ENCODE measurements at places on chromosomes 16 and 17.
A peak's percentile ranks its signal among the peaks of the same experiment; 100 is the strongest.

- peak; percentile 0 for DNase-seq
Measured at GRCh38 chr17:65914784-65915342, 277.1 kb downstream of the CEP112 start.

DNA sequence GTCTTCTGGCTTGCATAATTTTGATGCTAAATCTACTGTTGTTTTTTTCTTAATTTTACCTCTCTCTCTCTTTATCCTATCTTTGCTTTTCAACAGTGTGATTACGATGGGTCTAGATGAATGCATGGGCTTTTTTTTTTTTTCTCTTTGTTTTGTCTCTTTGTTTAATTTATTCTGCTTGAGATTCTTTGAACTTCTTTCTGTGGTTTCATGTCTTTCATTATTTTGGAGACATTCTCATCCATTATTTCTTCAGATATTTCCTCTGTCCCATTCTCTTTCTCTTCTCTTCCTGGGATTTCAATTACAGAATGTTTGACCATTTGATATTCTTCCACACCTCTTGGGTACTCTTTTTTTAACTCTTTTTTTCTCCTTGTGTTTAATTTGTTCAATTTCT is 52.3 kb downstream of the CCDC182 start:
- no peak for DNase-seq

GRCh38 chr17:50274142-50274896 is at the start of gene TMEM92:
TMEM92 (plus strand) TSS chr17:50274466; CDS start chr17:50274502, 36 bp downstream.
- no peak for DNase-seq

GRCh38 chr16:51820176-51820575 is 669.1 kb upstream of the SALL1 start:
- DNase-seq: no peak

- DNase-seq: no peak
Measured at GRCh38 chr16:22219389-22220068, 13.5 kb downstream of the EEF2K start.

GRCh38 chr16:74053826-74054225 is 242.8 kb upstream of the PSMD7 start:
- DNase-seq: no peak

DNA sequence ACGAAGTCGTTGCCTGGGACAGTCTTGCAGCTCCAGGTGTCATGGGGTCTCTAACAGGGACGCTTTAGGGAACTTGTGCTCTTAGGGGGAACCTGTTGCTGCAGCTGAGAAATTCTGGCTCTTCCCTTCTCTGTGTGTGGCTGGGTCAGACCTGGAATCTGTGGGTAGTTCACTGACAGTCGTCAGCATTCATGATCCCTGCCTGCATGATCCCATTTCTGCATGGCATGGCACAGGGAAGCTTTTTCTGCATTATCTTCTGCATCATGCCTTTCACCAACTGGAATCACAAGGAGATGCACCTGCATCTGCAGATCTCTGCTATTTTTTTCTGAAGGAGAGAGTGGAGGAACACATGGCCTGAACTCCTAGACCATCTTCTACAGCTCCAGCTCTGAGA is 85.6 kb downstream of the SOX9 start:
- no peak for DNase-seq

DNA sequence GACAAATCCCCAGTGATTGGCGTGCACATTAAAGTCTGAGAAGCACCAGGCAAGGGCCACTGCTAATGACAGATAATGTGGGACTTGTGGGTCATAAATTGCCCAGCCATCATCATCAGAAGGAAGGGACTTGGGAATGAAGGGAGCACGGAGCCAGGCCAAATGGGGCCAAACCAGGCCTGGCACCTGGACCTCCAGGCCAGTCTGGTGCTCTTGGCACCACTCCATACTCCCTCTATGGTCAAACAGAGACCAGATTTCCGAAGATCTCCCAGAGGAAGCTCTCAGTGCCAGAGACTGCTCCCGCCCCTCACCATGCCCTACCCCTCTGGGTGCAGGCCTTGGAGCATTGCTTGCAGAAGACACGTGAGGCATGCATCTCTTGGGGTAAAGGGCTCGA is 142.2 kb downstream of the CCDC182 start:
- no peak for DNase-seq

DNA sequence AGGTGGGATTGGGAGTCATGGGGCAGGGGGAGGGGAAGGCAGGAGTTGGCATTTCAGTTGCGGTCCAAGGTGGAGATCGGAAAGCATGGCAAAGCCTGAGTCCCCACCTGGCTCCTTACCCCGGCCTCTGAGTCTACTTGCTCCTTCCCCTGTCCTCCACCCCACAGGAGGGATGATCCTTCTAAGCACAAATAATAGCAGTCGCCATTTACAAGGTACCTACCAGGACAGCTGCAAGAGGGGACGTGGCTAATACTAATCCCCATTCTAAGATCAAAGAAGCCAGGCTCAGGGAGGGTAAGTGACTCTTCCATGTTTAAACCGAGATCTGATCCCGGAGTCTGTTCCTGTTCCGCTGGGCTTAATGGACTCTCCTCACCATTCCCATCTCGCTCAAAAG is 396.3 kb downstream of the SLC39A11 start:
- DNase-seq: no peak

- no peak for DNase-seq
Measured at GRCh38 chr17:61452301-61453290, at the start of gene TBX4. TBX4 (plus strand) TSS chr17:61452422; CDS start chr17:61456491, 4,069 bp downstream.

GRCh38 chr16:5615868-5616642 is 518.5 kb upstream of the EEF2KMT start:
- no peak for DNase-seq

DNA sequence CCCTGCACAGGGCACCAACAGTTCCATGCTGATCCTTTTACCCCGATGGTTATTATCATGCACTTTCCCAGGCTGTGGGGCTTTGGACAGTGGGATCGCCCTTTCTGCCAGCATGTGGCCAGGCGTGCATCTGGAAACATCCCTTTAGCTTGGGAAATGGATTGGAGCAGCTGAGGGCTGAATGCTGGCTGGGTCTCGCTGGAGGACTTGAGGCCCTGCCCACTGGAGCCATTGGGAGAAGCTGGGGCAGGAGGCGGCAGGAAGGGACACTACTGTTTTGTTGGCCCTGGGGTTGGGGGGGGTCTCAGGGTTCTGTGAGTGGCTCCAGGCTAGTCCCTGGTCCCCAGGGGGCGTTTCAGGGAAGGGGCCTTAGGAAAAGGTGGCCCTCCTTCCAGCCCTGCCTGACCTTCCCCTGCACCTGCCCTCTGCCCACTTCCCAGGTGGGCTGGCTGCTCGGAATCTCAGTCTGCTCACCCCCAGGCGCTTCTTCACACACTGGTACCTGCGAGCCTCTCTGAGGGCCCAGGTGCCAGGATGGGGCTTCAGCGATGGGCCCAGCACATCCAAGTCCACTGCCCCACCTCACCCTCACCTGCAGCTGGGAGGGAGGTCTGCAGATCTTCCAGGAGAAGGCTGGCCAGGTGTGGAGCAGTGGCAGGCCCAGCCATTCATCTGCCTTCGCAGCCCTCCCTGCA is 1.6 kb upstream of the ADGRG3 start:
- DNase-seq: no peak

DNA sequence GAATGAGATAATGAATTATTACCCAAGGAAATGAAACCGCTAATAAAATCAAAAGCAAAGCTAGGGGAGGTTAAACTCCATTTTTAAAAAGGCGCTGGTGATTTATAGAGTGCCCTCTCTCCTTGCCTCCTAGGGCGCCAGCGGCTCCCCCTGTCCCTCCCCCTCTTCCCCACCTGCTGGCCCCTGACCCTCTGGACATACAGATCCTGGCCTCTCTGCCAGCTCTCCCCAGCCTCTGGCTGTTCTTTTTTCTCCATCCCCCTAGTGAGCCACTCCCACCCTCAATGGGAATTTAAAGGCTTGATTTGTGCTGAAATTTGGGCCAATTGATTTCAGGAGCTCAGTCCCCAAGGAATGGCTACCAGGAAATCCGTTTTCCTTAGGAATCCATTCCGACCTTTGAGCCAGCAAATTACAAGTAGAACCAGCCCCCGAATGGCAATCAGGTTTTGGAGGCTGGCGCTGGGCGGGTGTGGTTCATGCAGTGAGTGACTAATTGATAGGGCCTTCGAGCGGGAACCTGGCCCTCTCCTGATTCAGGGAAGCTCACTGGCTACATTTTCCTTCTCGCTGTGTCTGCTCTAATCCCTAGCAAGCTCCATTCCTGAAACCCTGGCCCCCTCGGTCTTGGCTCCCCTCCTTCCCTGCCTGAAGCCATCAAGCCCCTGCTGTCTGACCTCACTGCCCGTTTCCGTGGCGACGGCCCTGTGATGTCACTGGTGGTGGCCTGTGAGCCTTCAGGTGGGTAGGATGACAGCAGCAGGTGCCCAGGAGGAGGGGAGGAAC is 141.9 kb upstream of the SDK2 start:
- no peak for DNase-seq

DNA sequence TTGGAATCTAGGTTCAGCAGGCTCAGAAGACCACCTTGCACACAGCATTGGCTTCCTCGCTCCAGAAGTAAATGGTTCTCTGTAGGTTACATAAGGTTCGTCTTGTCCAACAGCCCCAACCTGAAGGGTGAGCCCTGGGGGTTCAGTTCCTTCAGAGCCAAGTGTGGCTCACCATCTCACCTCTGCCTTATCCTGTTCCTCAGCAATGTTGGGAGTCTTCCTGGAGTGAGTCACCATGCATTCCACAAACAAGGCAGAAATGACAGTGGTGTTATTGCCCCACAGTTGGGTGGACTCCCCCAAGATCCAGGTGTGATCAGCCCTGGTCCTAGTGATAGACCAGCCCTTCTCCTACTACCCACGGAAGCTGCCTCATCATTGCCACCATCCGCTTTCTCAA is 26.8 kb upstream of the SMPD3 start:
- no peak for DNase-seq

Measured in CD4-positive, alpha-beta T cell treated with Interferon alpha-2 for 1 hour (primary cell).